ENCODE measurements at places on chromosomes 16 and 17.

- no peak for DNase-seq
Observed at GRCh38 chr16:54475019-54475601, 188.5 kb upstream of the IRX3 start.

DNA sequence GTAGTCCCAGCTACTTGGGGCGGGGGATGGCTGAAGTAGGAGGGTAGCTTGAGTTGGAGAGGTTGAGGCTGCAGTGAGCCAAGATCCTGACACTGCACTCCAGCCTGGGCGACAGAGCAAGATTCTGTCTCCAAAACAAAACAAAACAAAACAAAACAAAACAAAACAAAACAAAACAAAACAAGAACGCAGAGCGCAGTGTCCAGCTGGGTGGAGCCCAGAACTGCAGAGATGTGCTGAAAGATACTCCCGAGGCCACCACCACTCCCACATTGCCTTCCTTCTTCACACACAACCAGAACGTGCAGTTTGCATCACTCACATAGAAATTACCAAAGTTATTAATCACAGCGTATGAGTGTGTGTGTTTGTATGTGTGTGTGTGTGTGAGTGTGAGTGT is 222.9 kb upstream of the ASIC2 start:
- no peak for DNase-seq

- DNase-seq, result no peak
Observed at GRCh38 chr17:41322094-41322902, 6.8 kb upstream of the KRTAP17-1 start.

DNA sequence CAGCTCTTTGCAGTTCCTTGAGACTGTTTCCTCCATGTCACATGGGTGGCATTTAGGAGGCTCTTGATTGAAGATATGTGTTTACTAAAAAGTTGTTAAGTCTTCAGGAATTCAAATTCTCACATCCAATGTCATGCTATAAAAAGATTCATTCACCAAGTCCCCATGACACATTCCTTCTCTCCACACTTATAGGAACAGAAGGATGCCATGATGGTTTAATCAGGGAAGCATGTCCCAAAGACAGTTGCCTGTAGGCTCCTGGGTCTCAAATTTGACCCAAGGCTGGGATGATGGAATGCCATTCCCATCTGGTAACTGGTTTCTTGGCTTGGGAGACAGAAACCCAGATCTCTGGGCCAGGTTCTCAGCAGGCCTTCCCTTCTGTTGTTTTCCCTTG is 140.6 kb upstream of the SOX9 start:
- no peak for DNase-seq

DNA sequence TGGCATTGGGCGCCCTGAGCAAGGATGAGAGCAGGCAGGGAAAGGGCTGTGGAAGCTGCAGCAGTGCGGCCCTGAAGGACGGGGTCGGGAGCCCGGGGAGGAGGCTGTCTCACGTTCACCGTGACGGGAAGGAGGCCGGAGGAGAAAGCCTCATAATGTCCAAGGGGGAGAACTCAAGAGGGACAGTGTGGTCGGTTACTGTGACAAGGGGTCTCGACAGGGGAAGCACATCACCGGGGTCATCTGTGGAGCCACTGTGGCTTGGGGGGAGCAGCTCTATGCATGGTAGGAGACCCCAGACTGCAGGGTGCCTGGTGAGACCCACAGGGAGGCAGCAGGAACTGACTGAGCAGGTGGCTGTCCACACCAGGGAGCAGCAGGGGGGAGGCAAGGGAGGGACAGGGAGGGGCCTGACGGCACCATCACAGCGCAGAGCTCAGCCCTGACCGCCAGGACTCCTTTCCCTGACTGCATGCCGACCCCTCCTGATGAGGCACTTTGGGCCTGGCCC is 154.6 kb upstream of the CHMP6 start:
- no peak for DNase-seq

GRCh38 chr17:28057731-28058246 is 15.3 kb downstream of the NLK start:
- DNase-seq, result no peak

DNA sequence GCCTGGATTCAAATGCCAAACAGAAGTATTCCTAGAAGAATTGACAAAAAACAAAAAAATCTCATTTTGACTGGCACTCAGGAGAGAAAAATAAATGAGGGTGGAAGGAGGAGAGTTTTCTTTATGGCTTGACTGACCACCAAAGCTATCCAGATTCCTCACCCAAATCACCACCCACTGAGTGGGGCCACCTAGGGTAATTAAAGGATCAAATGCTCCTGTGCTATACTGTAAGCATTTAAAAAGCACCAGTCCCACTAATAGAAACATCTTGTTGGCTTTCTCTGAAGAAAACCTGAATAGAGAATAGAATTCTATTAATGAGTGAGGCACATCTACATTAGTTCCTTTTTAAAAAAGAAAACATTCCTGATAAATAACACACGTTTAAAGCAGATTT is 163.3 kb downstream of the ANKFN1 start:
- no peak for DNase-seq

GRCh38 chr16:46947900-46948547 is 25.4 kb downstream of the DNAJA2 start:
- DNase-seq, result peak; percentile 19

DNA sequence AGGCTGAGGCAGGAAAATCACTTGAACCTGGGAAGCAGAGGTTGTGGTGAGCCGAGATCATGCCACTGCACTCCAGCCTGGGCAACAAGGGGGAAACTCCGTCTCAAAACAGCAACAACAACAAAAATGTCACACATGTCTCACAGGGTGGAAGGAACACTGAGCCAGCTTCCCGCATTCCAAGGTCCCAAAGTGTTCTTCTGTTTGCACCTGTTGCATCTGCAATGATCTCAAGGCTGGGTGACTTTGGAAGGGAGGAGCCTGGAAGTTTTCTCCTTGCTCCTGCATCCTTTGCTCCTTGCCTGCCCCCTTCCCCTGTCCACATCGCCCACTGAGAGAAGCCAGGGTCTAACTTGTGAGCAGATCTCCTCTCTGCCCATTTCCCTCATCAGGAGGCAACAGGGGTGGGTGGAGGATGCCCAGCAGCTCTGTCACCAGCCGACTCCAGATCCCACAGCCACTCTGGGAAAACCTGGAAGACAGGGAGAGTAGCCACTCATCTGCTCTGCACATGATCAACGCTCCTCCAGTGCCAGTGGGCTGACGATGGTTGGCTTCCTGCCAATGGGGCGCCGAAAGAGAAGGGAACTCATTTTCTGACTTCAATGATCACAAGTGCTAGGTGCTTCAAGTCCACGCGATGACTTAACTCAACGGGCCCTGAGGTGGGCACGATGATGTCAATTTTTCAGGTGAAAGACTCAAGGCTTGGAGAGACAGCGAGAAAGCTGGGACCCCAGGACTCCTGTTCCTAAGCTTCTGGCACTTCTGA is 12.6 kb downstream of the CHST6 start:
- no peak for DNase-seq

- no peak for DNase-seq
Observed at GRCh38 chr17:11768981-11769380, 170.7 kb downstream of the DNAH9 start.

DNA sequence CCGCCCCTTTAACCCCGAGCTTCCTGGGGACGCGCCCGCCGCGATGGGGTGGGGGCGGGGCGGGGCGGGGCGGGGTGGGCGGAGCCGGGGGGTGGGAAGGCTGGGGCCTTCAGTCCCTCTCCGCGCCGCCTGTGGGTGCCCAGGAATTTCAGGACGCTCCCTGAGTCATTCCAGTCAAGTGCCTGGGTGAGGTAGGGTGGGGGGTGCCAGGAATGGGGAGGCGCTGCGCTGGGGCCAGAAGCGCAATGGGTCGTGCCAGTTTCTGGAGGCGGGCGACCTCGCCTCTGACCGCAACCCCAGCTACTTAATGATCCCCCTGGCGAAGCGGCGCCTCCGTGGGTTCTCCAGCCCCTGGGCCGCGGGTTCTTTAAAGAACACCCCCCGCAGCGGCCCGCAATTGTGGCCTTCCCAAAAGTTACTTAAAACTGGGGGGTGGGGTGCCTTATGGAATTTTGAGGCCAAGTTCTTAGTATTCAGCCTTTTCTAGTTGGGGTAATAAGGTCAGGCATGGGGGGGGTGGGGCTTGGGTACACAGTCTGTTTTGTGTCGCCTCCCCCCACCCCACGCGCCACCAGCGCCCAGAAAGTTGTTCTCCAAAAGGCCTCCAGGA is 826 bp upstream of the GSE1 start:
- peak; percentile 55 for DNase-seq

- DNase-seq, result peak; percentile 79
Observed at GRCh38 chr17:794876-795275, 12.7 kb downstream of the MRM3 start.
